Activated CD4-positive, alpha-beta memory T cell treated with anti-CD3 and anti-CD28 coated beads, Interleukin-2, amount 10 ng/mL, durations not matched to agents 7 days and 5 days (primary cell): ENCODE measurements at places on chromosomes 12 and 14.

GRCh38 chr12:76455582-76456345 lies 103.8 kb downstream of the OSBPL8 start:
- peak; percentile 22 for DNase-seq

- DNase-seq: no peak
Observed at GRCh38 chr12:42422785-42423184, 96.8 kb downstream of the PPHLN1 start.

DNA sequence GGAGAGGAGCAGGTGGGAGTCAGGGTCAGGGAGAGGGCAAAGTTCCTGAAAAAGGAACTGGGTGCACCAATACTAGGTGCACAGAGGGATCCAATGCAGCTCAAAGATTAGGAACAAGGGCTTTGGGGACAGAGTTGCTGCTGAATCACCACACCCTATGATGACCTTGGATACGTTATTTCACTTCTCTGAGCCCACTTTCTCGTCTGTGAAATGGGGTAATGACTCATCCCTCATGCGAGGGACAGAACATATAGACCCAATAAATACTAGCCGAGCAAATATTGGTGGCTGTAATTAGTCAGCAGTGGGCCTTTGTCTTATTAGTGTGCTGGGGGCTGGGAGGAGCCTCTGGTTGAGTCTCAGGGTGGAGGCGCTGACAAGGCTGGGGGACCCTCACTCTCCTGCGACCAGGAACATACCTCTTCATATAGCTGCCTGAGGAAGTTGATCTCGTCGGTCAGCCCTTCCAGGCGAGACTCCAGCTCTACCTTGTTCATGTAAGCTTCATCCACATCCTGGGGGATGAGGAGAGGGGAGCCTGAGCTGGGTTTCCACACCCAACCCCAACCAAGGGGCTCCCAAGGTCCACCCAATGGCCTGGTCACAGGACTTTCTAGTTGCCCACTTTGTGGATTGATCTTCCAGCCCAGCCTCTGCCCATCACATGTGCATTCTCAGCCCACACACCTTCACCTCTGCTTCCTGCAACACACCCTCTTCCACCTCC lies 4.5 kb downstream of the KRT8 start:
- DNase-seq: no peak

DNA sequence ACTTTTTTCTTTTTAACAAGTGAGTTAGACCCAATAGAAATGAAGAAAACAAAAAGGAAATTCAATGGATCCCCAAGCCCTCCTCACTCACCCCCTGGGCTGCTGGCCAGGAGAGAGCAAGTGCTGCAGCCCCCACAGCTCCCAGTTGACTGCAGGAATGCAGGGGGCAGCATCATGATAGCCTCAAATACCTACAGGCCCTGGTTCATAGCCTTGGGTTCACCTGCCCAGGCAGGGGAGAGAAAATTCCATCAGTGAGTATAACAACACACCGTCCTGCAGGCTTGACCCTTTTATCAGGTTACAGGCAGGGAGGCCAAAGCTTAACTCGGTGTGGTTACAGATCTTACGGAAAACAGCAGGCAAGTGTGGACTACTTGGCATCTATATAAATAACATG lies 76.3 kb downstream of the PHLDA1 start:
- DNase-seq: no peak
